ENCODE measurements at places on chromosomes 5 and 9.

- no peak for DNase-seq
These were observed 112.7 kb downstream of the SMC2 start for GRCh38 chr9:104206766-104207165.

GRCh38 chr9:128360826-128361225, 10.3 kb upstream of the URM1 start:
- DNase-seq: no peak

- DNase-seq: no peak
These were observed 25.4 kb downstream of the DNAH5 start for GRCh38 chr5:13919087-13919486.

GRCh38 chr5:15612915-15613635, 113.1 kb downstream of the FBXL7 start:
- no peak for DNase-seq

DNA sequence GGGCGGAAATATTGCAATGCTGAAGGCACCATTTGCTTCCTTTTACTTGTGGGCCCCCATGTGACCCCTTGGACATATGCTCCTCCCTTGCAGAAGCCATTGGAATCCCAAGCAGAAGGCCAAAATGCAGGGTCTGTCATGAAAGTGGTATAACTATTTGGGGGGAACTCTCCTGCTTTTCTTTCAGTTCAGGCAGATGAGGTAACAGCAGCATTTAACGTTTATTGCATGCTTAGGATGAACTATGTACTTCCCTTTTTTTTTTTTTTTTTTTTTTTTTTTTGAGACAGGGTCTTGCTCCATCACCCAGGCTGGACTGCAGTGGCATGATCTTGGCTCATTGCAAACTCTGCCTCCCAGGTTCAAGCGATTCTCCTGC, 7.8 kb downstream of the FOXI1 start:
- no peak for DNase-seq

GRCh38 chr5:117681431-117682254, 1107.0 kb upstream of the SEMA6A start:
- no peak for DNase-seq

DNA sequence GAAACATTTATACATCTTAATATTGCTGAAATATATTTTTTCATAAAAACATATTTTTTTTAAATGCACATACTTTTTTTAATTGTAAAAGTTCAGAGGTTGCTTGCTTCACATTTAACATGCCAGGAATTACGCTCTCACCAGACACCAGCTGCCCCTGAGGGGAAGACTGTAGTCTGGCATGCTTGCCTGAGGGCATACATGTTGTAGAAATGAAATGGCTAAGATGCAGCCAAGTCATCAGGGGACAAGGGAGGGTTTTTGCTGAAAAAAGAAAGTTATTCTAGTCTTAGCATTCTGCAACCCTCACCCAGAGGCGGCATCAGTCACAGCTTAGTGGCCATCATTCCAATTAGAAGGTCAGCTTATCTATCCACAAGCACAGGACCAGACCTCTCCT, 426.7 kb upstream of the FTMT start:
- no peak for DNase-seq

DNA sequence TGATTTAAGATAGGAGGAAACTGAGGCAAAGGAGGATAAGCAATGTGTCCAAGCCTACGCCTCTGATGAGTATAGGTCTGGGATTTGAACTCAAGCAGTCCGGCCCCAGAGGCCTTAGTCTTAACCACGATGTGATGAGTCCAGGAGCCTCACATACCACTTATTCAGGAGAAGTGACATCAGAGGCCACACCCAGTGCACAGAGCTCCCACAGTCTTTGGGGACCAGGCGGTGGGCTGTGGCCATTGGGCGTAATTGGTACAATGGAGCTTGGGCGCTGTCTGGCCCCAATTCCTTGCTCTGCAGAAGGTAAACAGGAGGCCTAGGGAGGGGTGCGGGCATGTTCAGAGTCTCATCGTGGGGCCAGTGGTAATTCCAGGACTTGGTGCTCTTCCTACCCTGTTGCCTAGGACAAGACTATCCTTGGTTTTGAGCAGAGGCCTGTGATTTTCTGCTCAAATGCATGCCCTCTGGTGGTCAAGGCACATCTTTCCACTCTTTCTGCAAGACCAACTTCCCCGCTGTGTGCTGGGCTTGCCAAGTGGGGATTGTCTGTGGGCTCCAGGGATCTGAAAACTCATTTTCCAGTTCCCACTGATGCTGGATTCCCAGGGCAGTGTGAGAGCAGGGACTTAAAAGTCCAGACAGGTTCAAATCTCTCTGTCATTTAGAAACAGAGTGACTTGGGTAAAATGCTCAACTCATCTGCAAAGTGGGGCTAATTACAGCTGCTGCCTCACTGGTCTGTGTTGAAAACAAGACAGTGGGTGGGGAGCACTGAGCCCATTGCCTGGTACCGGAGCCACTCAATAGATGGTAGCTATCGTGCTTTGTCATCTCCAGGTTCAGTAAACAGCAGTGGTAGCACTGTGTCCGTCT, 15.8 kb downstream of the NDST1 start:
- DNase-seq: peak; percentile 84

- no peak for DNase-seq
These were observed 10.5 kb downstream of the HSPA4 start for GRCh38 chr5:133062276-133062675.

- peak; percentile 58 for DNase-seq
These were observed 602.2 kb downstream of the BNC2 start for GRCh38 chr9:16268067-16268881.

- DNase-seq: no peak
These were observed 80.2 kb downstream of the NTNG2 start for GRCh38 chr9:132241840-132242620.

DNA sequence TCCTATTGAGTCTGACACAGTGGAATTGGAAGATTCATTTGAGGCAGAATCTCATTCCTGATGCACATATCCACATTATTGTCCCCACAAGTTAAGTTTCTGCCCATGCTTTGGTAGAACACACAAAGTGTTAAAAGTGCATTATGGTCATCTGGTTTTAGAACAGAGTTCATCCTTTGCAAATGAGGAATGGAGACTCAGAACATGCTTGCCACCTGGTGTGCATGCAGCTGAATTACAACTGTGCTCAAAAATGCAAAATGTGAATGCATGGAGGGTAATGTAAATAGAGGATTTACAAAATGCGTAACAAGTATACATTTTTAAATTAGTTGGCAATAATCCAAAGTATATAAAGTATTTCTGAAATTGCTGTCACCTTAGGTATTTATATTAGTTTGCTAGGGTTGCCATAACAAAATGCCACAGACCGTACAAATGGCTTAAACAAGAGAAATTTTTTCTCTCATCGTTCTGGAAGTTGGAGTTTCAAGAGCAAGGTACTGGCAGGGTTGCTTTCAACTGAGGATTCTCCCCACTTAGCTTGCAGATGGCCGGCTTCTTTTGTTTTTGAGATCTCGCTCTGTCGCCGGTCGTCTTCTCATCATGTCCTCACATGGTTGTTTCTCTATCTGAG, 671.1 kb downstream of the TAF11L14 start:
- peak; percentile 41 for DNase-seq

All from fibroblast of mammary gland (primary cell).